ENCODE measurements at places on chromosomes 13 and 19.

DNA sequence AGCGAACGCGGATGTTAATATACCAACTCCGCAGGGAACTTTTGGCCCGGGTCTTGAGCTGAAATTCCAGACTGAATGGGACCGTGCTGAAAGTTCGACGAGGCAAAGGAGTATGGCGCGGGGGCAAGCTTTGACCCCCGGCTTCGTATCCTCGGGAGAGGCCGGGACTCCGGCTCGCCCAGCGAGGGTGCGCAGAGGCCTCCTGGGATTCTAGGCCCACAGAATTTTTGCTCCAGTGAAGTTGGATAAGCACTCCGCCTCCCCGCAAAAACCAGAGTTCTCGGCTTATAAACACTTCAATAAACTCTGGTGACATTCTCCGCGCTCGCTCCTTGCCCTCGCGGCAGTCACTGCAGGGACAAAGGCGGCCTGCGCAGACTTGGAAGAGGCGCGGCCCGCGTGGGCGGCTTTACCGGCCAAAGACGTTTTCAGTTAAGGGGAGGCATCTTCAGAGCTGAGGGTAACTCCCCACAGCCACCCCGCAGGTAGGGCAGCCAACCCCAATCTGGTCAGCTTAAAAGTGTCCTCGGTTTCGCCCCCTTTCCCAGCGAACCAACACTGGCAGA, 112.6 kb downstream of the KCNRG start:
- DNase-seq = no peak

DNA sequence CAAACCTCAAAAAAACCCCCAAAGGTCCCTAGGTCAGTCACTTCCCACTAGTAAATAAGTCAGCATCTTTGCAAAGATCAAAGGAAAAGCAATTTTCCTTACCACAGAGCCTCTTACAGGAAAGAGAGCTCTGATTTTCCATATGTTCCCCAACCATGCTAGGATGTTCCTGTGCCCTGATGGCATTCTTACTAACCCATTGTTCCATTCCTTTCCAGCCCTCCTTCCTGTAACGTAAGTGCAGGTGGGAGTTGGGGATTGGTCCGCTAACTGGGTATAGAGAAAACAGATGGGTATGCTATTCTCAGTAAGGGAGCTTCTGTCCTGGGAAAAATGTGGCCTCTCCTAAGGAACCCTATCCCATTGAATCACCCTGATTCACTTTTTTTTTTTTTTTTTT, 14.3 kb downstream of the DPRX start:
- DNase-seq = no peak

DNA sequence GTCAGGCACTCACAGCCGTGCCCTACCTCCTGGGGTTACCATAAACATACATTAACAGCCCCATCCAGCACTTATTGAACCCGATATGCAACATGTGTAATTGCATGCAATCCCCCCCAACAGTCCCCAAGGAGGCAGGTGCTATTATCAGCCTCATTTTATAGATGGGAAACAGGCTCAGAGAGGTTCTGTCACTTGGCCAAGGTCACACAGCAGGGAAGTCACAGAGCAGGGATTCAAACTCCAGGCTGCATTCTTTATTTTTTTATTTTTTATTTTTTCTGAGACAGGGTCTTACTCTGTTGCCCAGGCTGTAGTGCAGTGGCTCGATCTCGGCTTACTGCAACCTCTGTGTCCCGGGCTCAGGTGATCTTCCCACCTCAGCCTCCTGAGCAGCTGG, 38.4 kb upstream of the TNFAIP8L1 start:
- DNase-seq = no peak

- no peak for DNase-seq
Observed at GRCh38 chr13:25149711-25150110, 22.4 kb downstream of the AMER2 start.

DNA sequence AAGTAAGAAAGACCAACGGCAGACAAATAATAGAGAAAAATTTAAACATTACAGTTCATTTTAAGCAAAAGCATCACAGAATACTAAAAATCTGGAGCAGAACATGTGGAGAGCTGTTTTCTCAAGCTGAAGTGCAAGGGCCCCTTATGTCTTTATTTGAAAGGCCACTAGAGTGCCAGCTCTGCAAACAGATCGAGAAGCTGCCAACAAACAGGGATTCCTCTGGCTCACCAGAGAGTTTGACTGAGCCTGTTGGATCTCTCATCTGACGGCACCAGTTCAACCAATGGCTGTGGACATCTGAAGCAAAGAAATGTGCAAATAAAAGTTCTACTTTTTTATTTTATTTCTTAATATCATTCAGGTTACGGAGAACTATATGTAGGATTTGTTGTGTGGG, 119.7 kb downstream of the COL4A2 start:
- DNase-seq = no peak

- DNase-seq = no peak
Observed at GRCh38 chr13:23180711-23181110, at the start of gene SGCG. Gene SGCG, plus strand, starts transcription at chr13:23180979. Its CDS starts 22,716 bp downstream, at chr13:23203695.

- no peak for DNase-seq
Observed at GRCh38 chr13:38899571-38899970, 91.1 kb downstream of the STOML3 start.

DNA sequence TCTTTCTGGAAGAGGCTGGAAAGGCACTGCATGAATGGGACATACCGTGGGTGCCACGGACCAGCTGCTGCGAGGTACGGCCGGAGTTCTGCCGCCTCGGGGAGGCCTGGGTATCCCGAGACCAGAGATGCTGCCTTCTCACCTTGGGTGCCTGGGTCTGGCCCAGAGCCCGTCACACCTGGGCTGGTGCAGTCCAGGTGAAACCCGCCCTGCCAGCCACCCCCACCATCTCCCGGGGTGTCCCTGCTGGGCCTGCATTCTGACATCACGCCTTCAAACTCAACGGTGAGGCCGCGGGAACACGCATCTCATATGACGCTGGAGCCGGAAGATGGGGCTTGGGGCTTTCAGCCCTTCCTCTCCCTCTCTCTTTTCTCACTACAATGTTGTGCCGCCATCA, 98.0 kb downstream of the GADD45B start:
- no peak for DNase-seq

DNA sequence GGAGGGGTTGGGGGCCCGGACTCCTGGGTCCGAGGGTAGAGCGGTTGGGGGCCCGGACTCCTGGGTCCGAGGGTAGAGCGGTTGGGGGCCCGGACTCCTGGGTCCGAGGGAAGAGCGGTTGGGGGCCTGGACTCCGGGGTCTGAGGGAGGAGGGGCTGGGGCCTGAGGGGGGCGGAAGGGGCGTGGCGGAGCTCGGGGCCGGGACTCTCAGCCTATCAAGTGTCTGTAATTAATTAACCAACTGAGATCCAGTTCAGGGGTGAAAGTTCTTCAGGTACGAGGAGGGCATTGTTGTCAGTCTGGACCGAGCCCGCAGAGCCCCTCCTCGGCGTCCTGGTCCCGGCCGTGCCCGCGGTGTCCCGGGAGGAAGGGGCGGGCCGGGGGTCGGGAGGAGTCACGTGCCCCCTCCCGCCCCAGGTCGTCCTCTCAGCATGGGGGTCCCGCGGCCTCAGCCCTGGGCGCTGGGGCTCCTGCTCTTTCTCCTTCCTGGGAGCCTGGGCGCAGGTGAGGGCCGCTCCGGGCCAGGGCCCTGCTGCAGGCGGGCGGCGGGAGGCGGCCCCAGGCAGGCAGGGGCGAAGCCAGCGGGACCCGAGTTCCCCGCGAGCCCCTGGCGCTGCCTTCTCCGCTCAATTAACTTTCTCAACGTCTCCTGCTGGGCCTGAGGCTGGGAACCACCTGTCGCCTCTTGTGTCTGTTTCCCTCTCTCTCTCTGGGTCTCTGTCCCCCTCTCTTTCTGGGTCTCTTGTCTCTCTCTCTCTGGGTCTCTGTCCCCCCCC, 697 bp downstream of the FCGRT start:
- DNase-seq = no peak
